ENCODE measurements at places on chromosomes 6 and 20.

DNA sequence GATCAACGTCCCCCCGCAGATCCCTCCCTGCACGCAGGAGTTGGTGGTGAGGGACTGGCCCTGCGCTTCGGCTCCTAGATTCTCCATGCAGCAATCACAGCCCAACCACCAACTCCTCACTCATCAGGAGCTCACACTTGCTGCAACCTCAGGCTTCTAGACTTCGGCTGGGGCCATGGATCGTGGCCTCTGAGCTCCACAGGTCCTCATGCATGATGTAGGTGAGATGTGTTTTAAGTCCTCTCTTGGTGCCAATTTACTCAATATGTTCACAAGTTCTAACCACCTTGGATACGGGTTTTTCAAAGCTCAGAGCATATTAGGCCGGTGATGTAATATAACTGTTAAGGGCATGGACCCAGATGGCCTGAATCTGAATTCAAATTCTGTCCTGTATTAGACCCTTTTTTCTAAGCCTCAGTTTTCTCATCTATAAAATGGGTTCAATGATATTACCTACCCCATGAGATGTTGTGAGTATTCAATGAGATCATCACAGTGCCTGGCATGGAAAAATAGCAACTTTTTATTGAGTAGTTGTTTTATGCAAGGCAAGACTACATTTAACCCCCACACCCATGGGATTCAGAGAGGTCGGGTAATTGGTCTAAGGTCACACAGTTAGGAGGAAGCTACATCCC lies 31.0 kb downstream of the SUN5 start:
- no peak for DNase-seq

GRCh38 chr6:82467338-82467737 lies 103.7 kb downstream of the TPBG start:
- no peak for DNase-seq

DNA sequence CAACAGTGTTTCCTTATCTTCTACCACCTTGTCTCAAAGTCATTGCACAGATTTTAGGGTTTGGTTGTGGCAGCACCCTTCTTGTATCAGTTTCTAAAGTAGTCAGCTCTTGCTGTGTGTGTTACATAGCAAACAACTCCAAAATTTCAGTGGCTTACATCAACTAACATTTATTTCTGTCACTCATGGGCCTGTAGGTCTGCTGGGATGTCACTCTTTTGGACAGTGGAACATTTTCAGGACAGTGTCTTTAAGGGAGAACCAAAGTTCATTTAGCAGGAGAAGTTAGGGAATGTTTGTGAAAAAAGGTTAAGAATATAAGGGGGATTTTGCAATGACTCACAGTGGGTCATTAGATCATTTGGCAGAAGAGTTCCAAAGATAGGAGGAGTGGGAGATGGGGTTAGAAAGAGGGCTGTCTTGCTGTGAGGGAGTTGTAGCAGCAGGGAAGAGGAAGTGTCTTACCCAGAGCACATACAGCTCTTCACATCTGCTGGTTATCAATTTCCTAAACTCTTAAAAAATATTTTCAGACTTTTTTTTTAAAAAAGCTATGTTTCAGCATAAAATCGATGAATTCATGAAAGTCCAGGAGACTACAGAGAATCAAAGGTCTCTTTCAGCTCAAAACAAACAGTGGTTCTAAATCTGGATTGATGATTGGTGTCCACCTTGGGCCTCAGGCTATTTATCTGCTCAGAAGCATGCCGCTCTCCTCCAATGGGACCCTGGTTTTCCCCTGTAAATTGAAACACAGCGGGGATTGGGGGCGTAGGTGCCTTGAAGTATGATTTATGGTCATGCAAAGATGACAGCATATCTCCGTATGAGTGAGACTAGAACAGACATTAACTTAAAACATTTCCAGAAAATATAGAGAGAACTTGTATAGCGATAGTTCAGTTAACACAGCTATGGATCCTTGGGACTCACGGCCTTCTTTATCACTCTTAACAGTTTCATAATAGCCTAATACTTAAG lies 117.3 kb downstream of the B3GAT2 start:
- DNase-seq: no peak

GRCh38 chr20:42441196-42441863 lies 748.4 kb downstream of the PTPRT start:
- DNase-seq: no peak

GRCh38 chr20:4811257-4811656 lies 89.5 kb downstream of the PRND start:
- DNase-seq: no peak

GRCh38 chr20:33202451-33202850 lies 14.7 kb upstream of the BPIFA3 start:
- no peak for DNase-seq

DNA sequence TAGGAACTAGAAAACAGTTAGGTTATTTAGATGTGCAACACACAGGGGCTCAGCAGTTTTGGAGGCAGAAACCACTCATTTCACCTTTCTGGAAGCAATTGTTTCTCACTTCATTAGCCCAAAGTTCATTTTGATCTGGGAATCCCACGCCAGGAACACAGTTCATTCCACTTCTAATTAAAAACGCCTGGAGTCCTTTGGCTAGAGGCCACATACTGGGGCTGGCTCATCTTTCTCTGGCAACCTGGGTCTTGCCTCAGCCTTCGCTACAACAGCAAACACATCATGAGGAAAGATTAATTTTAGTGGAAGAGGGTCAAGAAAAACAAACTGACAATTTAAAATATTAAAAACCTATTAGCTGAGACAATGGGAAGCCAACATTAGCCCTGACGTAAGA lies 69.7 kb downstream of the RFPL4B start:
- no peak for DNase-seq

DNA sequence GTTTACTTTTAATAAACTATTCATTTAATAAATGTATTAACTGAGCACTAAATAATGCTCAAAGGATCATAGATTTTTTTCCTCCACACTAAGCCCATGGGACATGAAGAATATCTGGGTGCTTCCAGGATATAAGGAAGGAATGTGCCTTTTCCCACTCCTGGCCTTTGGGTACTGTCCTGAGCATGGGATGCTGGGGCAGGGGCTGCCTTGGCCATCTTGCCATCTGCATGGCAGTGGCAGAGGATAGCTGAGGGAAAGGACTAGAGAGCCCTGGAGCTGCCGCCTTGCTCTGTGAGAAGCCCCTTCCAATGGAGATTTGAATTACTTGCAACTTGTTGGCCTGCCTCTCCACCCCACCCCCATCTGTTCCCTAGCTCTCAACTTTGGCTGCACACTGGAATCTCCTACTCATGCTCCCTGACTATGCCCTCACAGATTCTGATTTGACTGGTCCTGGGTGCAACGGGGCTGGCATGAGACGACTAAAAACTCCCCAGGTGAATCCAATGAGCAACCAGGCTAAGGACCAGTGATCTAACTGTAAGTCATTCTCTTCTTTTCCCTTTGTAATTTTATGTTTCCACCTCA lies 15.6 kb downstream of the DDRGK1 start:
- no peak for DNase-seq

GRCh38 chr6:89430201-89430962 lies 2.6 kb upstream of the ANKRD6 start:
- no peak for DNase-seq

- no peak for DNase-seq
Measured at GRCh38 chr6:163533443-163533842, 118.9 kb downstream of the QKI start.

GRCh38 chr20:64231621-64232550 lies 23.7 kb upstream of the PCMTD2 start:
- no peak for DNase-seq

- no peak for DNase-seq
Measured at GRCh38 chr20:41309817-41310216, 7.7 kb downstream of the ZHX3 start.

DNA sequence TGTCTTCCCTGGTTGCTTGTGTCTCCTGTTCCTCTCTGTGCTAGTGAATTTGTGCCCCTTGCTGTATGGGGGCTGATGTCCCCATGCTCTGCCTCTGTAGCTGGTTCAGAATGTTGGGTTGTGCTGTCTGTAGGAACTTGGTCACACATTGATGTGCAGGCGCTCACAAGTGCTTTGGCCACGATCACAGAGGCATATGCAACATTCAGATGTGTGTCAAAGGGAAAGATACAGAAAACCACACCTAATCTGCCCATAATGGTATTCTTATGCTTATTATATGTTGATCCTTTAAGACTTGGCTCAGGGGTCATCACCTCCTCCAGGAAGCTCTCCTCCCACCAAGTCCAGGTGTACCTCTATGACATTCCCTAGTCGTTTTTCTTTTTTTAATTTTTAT lies 17.1 kb upstream of the DHX35 start:
- DNase-seq: no peak

DNA sequence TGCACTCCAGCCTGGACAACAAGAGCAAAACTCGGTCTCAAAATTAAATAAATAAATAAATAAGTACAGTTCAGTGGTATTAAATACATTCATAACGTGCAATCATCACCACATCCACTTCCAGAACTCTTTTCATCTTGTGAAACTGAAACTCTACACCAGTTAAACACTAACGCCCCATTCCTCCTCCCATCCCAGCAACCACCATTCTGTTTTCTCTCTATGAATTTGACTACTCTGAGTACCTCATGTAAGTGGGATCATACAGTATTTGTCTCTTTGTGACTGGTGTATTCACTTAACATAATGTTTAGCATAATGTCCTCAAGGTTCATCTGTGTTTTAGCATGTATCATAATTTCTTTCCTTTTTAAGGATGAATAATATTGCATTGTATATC lies 29.1 kb upstream of the SCML4 start:
- DNase-seq: no peak

DNA sequence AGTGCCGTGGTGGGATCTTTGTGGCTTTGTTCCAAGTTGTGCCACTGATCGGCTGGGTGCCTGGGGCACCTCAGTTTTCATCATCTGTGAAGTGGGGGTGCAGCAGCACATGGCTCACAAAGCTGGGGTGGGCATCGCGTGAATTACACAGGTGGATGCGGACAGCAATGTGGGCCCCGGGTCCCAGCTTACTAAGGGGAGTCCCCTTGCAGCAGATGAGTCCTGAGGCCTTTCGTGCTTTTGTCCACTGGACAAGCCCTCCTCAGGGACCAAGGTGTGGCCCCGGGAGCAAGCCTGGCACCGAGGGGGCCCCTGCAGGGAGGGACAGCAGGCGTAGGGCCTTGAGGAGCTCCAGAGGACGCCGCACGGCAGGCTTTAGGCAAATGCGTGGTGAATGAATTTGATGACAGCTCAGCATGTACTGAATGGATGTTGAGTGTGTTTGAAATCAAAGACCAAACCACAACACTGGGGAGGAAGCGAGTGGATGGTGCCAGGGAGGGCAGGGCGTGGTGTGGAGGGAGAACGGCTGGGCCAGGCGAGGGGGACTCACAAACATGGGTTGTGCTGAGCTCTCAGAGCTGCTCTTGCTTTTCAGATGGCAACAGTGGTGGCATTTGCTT lies 53.2 kb downstream of the IRF4 start:
- DNase-seq: no peak

- no peak for DNase-seq
Measured at GRCh38 chr6:17653198-17653882, 53.2 kb downstream of the FAM8A1 start.

DNA sequence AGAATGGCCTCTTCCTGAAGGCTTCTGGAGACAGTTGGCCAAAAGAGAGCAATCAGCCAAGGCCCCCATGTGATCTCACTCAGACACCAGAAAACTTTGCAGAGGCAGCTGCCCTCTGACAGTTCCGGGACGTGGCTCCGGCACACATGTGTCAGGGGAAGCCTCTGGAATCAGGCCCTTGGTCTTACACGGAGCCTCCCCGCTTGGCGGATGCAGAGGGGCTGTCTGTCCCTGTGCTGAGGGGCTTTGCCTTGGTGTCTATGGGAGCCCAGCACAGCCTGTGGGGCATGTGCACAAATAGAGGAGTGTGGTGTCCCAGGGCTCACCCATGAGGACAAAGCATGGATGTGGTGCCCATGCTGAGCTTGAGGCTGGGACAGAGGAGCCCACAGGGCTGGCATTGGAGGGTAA lies 13.8 kb downstream of the SIGLEC1 start:
- DNase-seq: no peak

- DNase-seq: no peak
Measured at GRCh38 chr6:131838051-131838450, 30.2 kb downstream of the ENPP1 start.

DNA sequence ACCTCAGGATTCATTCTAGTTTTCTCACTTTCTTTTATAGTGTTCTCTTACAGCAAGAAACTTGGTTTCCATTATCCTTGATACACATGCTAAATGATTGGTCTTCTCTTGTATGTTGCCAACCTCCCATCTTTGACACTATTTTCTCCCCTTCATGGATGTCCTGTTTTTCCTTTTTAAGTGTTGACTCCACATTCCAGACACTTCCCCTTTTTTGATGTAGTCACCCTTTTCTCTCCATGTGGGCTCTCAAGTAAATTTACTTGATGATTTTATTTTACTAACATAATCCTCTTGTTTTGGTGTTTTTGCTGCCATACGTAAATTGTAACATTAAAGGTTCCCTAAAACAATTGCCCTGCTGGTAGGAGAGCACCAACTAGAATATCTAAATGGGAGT lies 148.1 kb downstream of the ZFAND3 start:
- DNase-seq: no peak

GRCh38 chr6:53986165-53986720 lies 125.0 kb upstream of the MLIP start:
- DNase-seq: no peak

- DNase-seq: no peak
Measured at GRCh38 chr6:152124429-152125074, 317.1 kb downstream of the ESR1 start.
